ENCODE measurements at places on chromosomes 7 and 10.

DNA sequence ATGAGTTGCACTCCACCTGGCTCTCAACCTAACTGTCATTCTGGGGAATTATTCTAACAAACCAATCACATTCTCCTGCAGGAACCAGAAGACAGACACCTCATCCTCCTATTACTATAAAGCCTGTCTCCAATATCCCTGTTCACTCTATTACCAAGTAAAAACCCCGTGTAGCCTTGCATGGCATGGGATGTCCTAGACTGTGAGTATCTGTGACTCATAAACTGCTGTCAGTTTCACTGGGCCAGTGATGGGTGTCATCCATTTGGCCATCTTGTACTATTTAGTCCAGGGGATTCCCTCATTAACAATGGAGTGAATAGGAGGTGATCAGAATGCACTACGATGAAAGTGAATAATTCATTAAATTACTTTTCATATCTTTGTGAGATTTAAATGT is 608.7 kb downstream of the DNAJB9 start:
- no peak for DNase-seq

DNA sequence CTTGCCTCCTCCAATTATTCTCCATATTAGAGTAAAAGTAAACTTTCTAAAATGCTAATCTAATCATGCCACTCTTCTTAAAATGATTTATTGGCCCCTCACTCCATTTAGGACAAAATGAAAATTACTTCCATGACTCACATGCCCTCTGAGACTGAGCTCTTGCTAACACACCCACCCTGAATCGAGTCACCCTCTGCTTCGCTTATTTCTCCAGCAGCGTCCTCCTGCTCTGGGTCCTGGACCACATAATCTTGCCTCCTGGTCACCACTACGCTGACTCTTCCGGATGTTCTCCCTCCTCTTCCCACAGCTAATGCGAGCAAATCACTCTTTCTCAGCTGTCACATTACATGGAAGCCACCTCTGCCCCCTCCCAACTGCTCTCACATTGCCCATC is 384.0 kb upstream of the FZD8 start:
- DNase-seq = no peak

DNA sequence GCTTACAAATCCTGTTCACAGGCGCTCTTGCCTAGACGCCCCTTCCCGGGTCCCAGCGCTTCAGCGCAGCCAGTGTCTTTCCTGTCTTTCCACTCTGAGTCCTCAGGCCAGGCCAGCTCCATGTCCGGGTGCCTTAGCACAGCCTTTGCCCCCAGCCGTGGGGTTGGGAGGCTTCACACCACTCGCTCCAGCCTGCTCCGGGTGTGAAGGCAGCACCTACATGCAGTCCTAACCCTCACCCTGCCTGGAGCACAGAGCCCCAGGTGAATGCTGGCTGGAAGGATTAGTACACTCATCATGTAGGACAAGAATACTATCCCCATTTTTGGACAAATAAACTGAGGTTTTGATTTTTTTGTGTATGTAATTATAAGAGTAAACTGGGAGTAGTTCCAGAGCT is 81.7 kb upstream of the TMEM72 start:
- DNase-seq = no peak

- DNase-seq = no peak
Observed at GRCh38 chr7:6395898-6396595, 51.7 kb downstream of the DAGLB start.

DNA sequence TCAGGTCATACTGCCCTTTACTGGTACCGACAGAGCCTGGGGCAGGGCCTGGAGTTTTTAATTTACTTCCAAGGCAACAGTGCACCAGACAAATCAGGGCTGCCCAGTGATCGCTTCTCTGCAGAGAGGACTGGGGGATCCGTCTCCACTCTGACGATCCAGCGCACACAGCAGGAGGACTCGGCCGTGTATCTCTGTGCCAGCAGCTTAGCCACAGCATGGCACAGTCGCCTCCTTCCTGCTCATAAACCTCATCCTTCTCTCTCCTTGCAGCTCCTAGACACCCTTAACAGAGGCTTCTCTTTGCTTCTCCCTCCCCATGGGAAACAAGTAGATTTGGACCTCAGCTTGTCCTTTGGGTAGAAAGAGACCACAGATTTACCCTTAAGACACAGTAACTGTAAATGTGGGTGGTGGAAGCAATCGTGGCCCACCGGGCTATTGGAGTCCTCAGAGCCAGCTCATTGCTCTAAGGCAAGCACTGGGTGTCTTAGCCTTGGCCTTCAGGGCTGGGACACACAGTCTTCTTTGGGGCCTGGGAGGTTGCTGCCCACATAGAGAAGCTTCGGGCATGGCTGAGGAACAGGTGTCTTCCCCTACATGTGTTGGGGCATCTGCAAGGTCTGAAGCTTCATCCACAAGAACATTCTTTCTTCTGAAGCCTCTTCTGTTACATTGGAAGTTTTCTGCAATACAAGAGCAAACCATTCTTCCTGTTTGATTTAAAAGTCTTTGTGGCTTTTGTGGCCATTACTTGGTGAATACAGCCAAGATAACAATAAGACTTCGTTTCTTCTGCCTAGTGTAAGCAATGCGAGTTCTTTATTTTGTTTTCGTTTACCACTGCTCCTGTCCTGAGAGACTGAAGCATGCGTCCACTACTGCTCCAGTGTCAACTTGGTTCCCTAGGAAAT is 95.5 kb upstream of the PRSS58 start:
- DNase-seq = no peak

GRCh38 chr7:99253369-99253768 is 19.3 kb upstream of the MYH16 start:
- no peak for DNase-seq

DNA sequence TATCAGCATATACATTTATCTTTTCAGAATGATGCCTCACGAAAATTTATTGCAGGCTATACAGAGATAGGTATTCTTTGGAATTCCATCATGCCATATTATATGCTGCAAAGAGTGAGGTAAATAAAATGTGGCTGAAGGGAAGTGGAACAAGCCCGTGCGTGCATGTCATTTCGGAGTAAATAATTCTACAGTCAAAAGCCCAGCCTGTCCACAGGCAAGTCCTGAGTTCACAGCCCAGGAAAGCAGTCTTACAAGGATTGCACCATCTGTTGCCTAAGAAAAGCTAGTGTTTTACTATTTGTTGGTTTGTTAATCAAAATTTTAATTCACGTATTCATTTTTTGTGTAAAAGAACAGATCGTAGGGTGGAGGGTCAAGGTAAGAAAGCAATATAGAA is 292.4 kb upstream of the AKR1E2 start:
- no peak for DNase-seq
